ENCODE measurements at places on chromosomes 12 and 14.

DNA sequence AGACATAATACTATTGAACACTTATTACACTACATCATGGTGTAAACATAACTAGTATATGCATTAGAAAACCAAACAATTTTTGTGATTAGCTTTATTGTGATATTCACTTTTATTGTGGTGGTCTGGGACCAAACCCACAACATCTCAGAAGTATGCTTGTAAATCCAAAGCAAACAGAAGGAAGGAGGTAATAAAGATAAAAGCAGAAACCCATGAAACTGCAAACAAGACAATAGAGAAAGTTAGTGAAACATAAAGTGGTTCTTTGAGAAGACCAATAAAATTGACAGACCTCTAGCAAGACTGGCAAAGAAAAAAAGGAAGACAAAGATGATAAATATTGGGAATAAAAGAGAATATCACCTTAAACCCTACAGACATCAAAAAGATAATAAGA is 268.3 kb downstream of the RPAP3 start:
- DNase-seq: no peak

GRCh38 chr12:108514468-108514972 is 557 bp upstream of the FICD start:
- no peak for DNase-seq

GRCh38 chr12:15774819-15775218 is 14.4 kb downstream of the EPS8 start:
- no peak for DNase-seq

GRCh38 chr14:30240685-30241084 is 313.0 kb upstream of the PRKD1 start:
- no peak for DNase-seq

GRCh38 chr12:14366209-14367039 is 942 bp downstream of the ATF7IP start:
- peak; percentile 76 for DNase-seq

DNA sequence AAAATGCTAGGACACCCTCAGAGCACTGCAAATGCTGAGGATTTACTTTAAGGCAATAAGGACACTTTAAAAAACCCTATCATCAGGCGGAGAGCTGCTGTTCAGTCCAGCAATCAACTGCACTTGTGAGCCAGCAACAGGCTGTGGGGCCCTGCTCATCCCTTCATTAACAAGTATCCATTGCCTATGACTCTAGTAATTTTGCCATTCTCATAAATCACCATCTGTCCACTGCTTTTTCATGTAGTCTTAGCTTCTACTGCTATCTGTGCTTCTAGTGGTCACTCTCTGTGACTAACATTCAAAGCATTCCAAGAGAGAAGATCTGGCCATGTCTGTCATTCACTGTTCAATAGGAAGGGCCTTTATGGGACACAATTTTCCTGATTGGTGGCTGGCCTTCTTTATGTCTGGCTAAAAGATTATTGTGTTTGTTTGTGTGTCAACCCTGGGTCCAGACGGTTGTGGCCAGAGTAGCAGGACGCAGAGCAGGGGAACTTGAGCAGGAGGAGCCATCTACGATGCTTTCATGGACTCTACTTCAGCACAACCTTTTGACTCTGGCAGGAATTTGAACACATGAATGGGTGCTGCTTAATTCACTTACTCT is 3.6 kb upstream of the KRAS start:
- DNase-seq: no peak

DNA sequence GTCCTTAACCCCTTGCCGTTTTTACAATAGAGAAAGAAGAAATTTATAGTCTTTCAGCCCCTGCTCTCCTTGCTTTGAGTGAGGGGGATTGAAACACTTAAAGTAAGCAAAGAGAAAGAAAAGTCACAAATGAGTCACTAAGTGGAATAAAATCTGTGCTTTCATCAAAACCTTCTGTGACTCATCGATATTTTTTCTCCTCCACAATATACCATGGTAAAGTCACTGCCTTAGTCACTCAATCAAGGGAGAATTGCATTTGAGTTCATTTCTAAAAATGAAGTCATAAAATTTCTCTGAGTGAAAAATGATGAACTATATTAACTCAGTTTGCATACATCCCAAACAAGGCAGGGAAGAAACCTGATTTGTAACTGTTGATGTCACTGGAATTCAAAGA is 470.3 kb downstream of the FOXG1 start:
- DNase-seq: no peak

GRCh38 chr12:9727813-9728212 is 5.1 kb downstream of the CLECL1 start:
- DNase-seq: no peak

DNA sequence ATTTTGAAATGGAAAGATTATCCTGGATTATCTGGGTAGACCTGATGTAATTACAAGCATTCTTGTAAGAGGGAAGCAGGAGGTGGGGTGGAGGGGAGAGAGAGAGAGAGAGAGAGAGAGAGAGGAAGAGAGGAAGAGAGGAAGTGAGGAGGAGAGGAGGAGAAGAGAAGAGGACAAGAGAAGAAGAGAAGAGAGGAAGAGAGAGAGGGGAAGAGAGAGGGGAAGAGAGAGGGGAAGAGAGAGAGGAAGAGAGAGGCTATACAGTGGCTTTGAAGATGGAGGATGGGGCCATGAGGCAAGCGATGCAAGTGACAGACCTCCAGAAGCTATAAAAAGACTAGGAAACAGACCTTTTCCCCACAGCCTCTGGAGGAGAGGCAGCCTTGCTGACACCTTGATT is 13.7 kb upstream of the CHST11 start:
- no peak for DNase-seq

- no peak for DNase-seq
Observed at GRCh38 chr14:86481104-86481503, 951.2 kb downstream of the FLRT2 start.

DNA sequence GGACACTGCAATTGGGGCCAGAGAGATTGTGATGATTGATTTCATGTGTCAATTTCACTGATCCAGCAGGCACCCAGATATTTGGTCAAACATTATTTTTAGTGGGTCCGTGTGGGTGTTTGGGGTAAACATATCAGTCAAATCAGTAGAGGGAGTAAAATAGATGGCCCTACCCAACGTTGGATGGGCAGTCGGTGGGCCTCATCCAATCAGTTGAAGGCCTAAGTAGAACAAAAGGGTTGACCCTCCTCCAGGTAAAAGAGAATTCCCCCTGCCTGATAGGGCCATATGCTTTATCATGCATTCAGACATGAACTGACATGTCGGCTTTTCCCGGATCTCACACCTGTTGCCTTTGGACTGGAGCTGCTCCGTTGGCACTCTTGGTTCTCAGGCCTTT is 195.1 kb upstream of the CAND1 start:
- DNase-seq: no peak

- DNase-seq: no peak
Observed at GRCh38 chr12:132222096-132222807, 78.0 kb downstream of the NOC4L start.

GRCh38 chr12:116508145-116509121 is 50.7 kb upstream of the MAP1LC3B2 start:
- no peak for DNase-seq

DNA sequence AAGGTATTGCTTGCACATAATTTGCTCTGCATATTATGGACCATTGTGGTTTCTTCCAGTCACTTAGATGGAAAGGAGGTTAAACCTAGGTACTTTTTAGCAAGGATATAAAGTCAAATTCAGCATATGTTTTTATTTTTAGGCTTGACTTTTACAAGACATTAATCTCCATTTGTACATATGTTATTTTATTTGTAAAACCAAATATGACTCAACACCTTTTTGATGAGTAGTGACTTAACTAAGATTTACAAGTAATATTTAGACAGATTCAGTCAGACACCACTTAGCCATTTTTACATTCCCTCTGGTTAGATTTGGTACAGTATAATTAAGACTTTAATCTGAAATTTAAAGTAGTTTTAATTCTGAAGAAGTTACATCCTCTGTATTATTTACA is 55.0 kb downstream of the BHLHE41 start:
- no peak for DNase-seq

- peak; percentile 15 for DNase-seq
Observed at GRCh38 chr14:38828183-38828827, 274.7 kb downstream of the SEC23A start.

DNA sequence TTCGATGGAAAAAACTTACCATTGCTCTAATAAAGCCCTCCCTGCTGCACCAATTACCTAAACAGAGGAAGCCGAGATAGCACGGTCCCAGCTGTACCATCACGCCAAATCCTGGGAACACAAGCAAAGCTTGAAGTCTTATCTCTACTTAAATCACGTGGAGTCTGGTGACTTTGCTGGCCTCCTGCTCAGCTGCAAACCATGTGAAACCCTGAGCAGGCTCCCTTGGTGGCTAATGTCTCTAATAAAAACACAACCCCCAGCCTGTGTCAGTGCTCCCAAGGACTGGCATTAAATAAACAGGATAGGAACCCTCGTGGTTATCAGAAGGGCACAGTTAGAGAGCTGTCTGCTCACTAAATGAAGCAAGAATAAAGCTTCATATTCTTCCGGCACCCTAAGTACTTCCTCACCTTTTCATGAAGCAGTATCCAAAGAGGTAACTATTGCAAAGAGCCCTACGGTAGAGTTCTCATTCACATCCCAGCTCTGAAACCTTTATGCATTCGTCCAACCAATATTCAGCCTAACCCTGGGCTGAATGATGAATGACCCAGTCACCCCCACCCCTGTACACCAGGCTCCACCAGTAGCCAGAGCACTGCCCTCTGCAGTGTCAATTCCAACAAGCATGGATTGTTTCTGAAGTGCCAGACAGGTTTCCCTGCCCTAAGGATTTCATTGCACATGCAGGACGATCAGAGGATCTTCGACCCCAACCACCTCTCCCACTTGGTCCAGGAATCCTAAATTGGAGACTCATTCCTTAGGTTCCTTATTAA is 452.7 kb upstream of the TMPO start:
- peak; percentile 12 for DNase-seq

DNA sequence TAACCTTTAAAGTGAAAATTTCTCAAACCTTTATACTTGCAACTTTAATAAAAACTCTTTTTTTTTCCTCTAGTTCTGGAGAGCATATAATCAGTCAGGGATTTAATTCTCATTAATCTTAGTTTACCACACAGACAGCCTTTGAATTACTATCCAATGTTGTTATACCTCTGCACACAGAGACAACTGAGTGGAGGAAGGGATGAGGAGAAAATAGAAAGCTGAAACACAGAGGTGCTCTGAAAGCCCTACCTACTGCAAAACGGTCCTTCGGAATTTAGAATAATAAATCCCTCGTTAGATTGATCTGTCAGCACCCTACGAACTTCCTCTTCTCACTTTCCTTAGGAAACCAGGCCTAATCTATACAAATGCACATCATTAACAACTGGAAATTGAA is 122.1 kb downstream of the STXBP6 start:
- DNase-seq: no peak

Measured in NCI-H510A treated with DMSO at 0.1 percent for 48 hours (cell line).